Stimulated activated naive CD4-positive, alpha-beta T cell (primary cell): ENCODE measurements at places on chromosomes 2 and 18.

GRCh38 chr2:58215429-58215828, 25.7 kb downstream of the FANCL start:
- no peak for DNase-seq

DNA sequence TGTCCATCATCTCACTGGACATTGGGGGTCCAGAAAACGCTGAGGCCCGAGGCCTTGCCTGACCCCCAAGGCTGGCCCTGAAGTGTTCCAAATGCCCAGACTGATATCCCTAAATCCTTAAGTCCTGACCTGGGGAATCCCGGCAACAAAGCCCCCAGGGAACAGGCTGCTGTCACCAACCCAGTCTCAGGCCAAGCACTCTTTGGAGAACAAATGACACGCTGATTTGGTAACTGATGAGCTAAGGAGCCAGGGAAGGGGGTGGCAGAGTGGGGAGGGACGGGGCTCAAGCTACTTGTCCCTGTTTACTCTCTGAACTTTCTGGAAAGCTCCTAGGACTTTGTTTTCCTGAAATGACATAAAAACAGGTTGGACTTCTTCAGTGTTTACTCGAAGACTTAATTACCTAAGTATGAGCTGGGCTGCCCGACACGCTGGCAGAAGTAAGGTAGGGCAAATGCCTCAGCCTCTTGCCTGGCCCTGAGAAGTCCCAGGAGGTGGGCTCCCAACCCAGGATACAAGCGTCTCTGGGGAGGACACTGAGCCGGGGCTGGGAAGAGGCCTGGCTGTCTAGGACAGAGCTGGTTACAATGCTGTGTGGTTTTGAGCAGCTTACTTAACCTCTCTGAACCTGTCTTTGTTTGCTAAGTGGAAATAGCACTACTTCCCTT, 105.5 kb upstream of the GLI2 start:
- DNase-seq = no peak

DNA sequence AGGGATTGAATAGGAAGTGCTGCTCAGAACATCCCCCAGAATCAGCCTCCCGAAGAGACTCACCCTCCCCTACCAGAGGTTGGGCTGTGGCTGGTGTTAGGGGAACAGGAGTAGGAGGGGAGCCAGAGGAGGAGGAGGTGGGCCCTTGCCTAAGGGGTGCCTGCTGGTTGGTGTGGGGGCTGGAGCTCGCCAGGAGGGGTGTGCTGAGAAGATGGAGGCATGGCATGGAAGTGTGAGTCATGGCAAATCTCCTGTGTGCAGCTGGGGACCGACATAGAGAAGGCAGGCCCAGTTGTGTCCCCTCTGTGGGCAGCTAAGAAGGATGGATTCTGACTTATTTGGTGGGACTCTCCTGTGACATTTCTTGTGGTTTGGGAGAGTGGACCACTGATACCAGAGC, 73.7 kb downstream of the DGKD start:
- no peak for DNase-seq

GRCh38 chr2:166343467-166343866, 32.3 kb downstream of the SCN9A start:
- no peak for DNase-seq
